ENCODE measurements at places on chromosomes 4 and X. TPM values are rescaled to one million over a fixed set of nuclear protein-coding genes. Genes with fewer than 3 reads are reported as not detected.

The SMIM31 gene
- not detected for total RNA-seq

The NLRP2B gene
- not detected for total RNA-seq

DNA sequence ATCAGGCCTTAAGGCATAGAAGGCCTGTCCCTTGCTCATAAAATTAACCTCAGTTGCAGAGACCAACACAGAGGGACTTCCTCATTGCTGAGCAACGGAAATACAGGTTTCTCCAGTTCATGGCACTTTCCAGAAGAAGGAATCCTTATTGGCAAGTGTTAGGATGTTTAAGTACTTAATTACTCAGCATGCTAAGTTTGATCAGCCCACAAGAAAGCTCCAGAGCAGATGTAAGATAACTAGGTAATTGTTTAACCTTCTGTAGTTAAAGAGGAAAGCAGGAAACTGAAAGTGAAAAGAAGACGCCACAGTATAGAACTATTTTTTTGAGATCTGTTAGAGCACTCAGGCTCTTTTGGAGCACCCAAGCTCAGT is 33.5 kb downstream of the SMS start:
- no peak for DNase-seq

DNA sequence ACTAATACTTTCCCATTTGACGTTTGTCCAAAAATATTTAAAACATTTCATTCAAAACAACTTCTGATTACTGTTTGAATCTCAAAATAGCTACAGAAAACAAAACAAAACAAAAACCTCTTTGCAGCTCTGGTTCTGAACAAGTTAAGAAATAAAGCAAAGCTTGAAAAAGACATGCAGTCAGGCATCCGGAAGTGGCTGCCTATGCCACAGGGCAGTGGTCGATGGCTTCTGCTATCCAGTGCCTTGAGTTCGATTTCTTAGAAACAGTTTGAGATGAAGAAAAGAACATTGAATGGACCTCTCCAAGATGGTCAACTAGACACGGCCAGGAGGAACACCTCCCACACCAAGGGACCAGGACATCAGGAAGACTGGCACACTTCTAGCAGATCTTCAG is 125.3 kb downstream of the SCFD2 start:
- DNase-seq = no peak

DNA sequence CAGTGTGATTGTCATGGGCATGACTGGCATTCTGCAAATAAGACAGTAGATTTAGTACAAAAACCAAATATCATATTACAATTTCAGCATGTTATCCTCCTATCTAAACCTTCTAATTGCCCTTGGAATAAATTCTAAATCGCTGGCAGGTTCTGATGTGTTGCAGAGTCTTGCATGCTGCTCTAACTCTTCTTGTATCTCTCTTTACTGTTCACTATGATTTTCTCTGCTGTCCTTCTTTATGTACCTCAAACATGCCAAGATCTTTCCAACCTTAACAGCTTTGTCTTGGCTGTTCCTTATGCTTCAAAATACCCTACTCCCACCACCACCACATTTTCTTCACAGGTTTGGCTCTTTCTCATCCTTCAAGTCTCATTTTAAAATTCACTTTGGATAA is 43.0 kb upstream of the KCNIP4 start:
- DNase-seq = no peak

GRCh38 chrX:125604448-125604847 is 284.8 kb downstream of the TEX13C start:
- DNase-seq = no peak

- DNase-seq = no peak
Observed at GRCh38 chr4:36215627-36216026, 28.7 kb downstream of the ARAP2 start.

DNA sequence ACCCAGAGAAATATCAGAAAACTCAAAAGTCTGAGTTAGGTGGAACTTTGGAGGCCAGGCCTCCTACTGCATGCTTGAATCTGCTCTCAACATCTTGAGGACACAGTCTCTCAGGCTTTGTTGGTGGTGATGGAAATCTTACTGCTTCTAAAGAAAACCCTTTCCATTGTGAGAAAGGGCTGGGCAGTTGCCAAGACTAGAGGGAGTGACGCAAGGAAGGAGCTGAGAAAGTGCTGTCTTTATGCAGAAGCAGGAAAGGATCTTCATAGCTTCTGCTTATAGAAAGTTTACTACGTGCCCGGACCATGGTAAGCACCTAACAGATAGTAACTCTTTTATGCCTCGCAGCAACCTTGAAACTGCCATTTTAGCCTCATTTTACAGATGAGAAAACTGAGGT is 2.4 kb upstream of the CRMP1 start:
- DNase-seq = no peak

DNA sequence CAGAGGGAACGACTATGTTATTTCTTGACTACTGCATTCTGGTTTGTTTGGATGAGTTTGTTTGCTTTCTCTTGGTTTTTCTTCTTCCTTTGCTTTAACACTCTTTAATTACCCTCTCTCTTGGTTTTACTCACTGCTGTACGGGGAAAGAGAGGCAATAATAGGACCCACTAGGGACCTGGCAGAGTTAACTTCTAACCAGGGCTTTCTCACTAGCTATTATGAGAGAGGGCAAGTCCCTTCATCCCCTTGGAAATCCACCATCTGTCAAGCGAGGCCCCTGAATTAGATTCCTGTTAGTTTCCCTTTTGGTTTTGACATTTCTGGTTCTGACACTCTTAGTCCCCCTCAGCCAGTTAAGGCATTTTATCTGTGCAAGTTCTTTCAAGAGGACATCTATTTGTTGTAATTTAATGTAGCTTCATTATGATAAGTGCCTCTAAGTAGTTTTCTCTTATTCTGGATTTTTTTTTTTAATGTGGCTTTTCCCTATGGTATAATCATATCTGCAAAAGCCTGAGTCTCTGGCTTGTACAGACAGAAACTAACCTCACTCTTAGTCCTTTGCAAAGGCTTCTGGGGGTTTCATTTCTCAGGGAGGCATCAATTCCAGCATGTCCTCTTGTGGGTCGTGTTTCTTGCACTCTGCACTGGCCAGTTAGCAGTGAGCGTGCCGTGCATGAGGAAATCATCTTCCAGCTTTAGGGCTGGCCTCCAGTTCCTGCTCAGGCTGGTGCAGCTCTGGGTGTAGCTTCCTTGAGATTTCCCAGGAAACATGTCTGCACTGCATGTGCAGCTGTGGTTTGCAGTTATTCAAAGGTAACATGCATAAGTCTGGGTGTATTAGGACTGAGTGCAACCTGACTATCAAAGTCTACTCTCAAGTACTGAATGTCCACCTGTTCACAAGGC is 221.3 kb downstream of the STIM2 start:
- DNase-seq = no peak

DNA sequence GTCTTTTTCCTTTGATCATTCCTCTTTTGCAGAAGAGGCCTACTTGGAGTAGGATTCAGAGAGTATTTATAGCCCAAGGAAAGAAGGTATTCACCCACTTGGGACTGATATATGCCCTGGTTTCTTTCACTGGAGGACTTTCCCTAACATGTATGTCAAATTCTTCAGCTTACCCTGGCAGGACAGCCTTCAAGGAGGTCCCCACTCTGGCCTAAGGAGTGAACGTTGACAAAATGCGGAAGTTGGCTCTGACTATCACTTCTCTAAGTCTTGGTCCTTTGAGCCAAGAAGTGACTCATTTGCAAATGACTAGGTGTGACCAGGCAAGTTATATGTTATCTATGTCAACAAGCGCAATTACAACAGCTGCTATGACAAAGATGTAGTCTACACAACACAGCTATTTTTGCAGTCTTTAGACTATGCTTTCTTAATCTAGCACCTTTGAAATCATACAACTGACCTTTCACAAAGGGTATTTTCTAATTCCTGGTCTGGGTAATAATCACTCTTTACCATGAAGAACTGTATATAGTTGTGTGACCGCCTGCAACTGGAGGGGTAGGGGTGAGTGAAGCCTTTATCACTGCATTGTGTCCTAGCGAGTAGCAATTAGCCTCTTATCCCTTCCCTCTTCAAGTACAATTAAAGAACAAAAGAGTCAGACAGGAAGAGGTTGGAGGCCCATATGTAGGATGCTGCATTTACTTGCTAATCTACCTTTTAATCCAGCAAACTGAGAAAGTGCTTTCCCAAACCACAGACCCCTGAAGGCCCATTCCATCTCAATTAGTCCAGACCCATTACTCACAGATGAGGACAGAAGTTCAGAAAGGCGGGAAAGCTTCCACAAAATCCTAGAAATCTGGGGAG is 50.1 kb downstream of the RASGEF1B start:
- no peak for DNase-seq

GRCh38 chrX:134752558-134752957 is 94.3 kb upstream of the PLAC1 start:
- no peak for DNase-seq

- no peak for DNase-seq
Observed at GRCh38 chr4:100797791-100798190, 280.0 kb upstream of the EMCN start.

- DNase-seq = no peak
Observed at GRCh38 chr4:158521484-158522088, at the start of gene RXFP1. RXFP1 (plus strand) TSS chr4:158521882; CDS start chr4:158521977, 95 bp downstream.

DNA sequence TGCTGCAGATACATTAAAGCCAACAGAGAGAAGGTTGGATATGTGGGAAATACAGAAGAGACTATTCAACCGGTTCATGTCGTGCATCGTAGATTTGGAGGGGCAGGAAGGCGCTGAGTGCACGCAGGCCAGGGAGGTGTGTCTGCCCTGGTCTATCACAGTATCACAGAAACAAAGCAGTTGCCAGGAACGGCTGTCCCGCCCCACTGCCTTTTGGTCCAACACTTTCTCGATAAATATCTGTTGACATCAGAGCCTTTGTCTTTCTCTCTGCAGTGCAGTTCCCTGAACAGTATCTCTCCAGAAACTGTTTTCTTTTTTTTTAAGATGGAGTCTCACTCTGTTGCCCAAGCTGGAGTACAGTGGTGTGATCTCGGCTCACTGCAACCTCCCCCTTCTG is 151.1 kb upstream of the BCOR start:
- no peak for DNase-seq

- no peak for DNase-seq
Observed at GRCh38 chrX:14232688-14233087, 203.0 kb upstream of the GEMIN8 start.

DNA sequence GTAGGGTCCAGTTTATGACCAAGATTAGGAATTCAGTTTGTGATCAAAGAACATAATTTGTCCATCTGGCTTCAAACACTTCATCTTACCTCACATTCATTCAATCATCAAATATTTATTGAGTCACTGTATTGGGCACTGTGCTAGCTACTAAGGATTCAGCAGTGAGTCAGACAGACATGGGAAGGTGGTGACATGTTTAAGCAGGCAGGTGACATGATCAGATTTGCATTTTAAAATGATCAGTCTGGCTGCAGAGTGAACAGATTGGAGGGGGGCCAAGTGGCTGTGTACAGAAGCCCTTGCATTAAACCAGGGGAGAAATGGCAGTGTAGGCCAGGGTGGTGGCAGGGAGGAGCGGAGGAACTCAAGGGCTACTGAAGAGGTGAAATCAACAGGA is 25.1 kb upstream of the APLN start:
- no peak for DNase-seq

- no peak for DNase-seq
Observed at GRCh38 chr4:173176010-173176409, 7.4 kb downstream of the GALNT7 start.

DNA sequence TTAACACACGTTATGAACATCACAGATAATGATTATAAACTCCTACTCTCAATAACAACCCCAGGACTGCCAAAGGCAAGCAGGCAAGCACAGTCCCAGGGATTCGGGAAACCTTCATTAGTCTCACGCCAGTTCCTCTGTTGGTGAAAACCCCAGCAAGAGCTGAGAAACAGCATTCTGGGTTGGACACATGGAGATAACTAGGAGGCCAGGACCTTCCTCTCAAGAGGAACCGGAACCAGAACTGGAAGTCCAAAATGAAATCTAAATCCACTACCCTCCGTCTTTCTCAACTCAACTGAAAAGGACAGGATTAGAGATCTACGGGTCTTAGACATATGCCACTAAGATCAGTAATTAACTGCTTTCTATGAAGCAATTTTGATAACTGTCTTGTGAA is 3.8 kb downstream of the VEGFC start:
- no peak for DNase-seq

GRCh38 chr4:70670332-70671014 is 4.2 kb upstream of the JCHAIN start:
- no peak for DNase-seq

- no peak for DNase-seq
Observed at GRCh38 chr4:163042306-163042705, 124.4 kb downstream of the NAF1 start.

Data from natural killer cell (primary cell).